Right atrium auricular region (tissue), 2 donors: ENCODE measurements at places on chromosomes 1 and 21. TPM values are rescaled to one million over a fixed set of nuclear protein-coding genes. Genes with fewer than 3 reads are reported as not detected.

DNA sequence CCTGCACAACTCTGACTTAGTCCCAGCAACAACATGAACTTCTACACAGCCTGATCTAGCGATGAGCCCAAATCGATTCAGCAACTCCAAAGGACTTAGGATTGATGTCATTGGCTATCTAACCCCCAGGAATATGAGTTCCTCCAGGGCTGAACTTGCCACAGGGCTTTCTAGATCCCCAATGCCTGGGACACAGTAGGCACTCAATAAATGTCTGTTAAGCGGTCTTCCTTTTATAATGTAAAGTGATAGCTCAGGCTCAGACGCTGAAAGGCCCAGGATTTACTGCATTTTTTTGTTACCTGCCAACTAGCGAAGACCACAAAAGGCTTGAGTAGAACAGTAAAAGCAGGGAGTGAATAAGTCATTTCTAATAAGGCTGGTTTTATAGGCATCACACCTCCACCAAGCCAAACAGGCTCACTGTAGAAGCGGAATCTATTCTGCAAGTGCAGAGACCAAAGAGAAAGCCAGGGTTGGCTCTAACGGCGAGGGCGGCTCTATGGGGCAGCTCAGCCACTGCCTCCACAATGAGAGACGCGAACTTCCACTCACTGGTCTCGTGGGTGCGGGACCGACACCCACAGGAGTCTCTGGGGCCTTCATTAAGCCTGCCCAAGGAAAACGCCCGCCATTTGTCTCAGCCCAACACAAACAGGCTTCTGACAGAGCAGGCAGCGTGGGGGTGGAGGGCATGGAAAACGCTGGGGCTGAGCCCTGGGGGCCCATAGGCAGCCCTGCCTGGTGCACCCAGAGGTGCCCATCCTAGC lies 52.0 kb downstream of the HLCS start:
- H3K27ac ChIP-seq, result no peak overlapping the region
- no peak overlapping the region for H3K4me3 ChIP-seq
- H3K36me3 ChIP-seq, result no peaks in the 10 kb centered on the region
- DNase-seq, result peak; percentile 30
- H3K27me3 ChIP-seq, result no peaks in the 10 kb centered on the region

GRCh38 chr1:203035111-203036000 lies 9.1 kb downstream of the PPFIA4 start:
- H3K27ac ChIP-seq, result peak overlapping the region; percentile 91
- no peaks in the 10 kb centered on the region for H3K27me3 ChIP-seq
- DNase-seq, result peak; percentile 43
- peaks cover 53% of the 10 kb centered on the region for H3K4me1 ChIP-seq
- H3K36me3 ChIP-seq, result no peaks in the 10 kb centered on the region

DNA sequence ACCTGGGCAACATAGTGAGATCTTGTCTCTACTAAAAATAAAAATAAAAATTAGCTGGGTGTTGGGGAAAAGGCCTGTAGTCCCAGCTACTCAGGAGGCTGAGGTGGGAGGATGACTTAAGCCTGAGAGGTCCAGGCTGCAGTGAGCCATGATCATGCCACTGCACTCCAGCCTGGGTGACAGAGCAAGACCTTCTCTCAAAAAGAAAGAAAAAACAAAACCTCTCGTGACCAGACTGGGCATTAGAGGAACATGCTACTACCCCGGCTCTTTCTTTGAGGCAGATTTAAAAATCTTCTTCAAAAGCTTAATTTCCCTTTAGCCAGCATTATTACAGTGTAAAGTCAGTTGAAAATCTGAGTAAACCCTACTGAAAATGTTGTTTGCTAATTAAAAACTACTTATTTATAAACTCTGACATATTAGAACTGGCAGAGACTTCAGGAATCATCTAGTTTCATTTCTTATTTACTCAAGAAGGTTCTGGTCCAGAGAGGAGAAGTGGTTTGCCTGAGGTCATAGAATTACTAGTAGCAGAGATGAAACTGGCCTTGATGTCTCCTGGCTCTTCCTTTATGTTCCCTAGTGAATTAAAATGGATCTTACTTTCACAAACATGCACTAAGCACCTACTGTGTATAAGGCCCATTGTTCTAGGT lies 11.6 kb upstream of the ELAVL4 start:
- H3K27me3 ChIP-seq, result no peaks in the 10 kb centered on the region
- no peak overlapping the region for H3K27ac ChIP-seq
- H3K4me1 ChIP-seq, result no peaks in the 10 kb centered on the region
- no peaks in the 10 kb centered on the region for H3K36me3 ChIP-seq
- DNase-seq, result no peak

GRCh38 chr21:38299671-38300070 lies 42.9 kb downstream of the KCNJ15 start:
- no peak overlapping the region for H3K27ac ChIP-seq
- peaks cover 12% of the 10 kb centered on the region for H3K4me1 ChIP-seq
- H3K4me3 ChIP-seq, result no peak overlapping the region
- H3K36me3 ChIP-seq, result no peaks in the 10 kb centered on the region

- no peak for DNase-seq
- no peaks in the 10 kb centered on the region for H3K27me3 ChIP-seq
- H3K27ac ChIP-seq, result peak overlapping the region; percentile 16
- H3K4me3 ChIP-seq, result no peak overlapping the region
- H3K36me3 ChIP-seq, result no peaks in the 10 kb centered on the region
These were observed 394.3 kb upstream of the ADGRL2 start for GRCh38 chr1:81406292-81406999.

DNA sequence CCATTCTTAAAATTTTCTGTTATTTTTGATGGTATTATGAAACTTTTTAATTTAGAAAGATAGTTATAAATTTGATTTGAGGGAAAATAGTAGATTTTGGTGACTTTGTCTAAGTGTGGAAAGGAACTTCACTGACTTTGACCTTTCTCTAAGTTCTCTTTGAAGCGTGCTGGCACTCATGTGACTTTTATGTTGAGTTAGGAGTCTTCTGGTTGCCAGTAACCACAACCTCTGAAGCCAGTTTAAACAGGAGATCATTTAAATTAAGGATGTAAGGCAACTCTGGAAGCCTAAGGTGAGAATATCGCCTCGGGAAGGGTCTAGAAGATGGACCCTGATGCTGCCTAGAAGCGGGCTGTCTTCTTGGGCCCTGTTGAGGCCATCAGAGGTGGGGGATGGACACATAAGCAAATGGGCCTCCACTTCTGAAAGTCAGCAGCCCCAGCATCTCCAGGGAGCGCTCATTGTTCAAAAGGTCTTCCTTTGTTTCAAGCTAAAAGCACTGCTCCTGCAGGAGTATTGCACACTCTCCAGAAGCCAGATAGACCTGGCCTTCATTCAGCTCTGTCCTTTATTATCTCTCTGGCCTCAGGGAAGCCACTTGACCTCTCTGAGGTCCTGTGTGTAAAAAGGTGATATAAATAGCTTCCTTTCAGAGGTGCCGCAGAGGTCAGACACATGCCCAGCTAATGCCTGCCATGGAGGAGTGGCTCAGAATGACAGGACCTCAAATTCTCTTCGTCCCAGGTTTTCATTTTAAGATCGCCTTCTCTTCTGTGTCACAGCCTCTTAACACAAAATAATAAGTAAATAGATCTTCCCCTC lies 5.1 kb upstream of the RCAN1 start:
- peak overlapping the region; percentile 64 for H3K27ac ChIP-seq
- H3K4me1 ChIP-seq, result peaks cover 8% of the 10 kb centered on the region
- no peaks in the 10 kb centered on the region for H3K36me3 ChIP-seq

DNA sequence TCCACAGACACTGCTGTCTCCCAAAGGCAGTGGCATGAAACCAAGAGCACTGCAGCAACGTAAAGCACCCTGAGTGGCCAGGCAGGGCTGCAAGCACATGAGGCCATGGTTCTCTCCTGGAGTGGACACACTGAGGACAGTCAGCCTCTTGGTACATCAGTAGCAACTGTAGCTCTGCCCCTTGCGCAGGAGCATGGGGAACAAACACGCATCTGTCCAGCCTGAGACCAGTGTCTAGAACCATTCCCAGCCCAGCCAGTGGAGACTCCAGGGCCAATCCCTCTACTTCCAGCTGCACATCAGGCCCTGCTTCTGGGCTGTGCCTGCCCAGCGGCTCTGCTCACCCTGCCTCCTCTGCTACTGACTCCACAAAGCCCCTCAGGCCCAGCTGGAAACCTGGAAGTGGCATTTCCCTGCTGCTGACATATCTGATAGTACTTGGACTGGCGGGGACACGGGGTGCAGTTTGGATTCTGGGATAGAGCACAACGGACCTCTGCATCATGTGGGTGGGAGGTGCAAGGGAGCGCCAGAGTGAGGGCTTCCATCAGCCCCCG lies 49.0 kb downstream of the TOR1AIP2 start:
- H3K36me3 ChIP-seq, result no peaks in the 10 kb centered on the region
- H3K4me1 ChIP-seq, result no peaks in the 10 kb centered on the region
- H3K27me3 ChIP-seq, result no peaks in the 10 kb centered on the region
- no peak for DNase-seq
- H3K27ac ChIP-seq, result no peak overlapping the region

DNA sequence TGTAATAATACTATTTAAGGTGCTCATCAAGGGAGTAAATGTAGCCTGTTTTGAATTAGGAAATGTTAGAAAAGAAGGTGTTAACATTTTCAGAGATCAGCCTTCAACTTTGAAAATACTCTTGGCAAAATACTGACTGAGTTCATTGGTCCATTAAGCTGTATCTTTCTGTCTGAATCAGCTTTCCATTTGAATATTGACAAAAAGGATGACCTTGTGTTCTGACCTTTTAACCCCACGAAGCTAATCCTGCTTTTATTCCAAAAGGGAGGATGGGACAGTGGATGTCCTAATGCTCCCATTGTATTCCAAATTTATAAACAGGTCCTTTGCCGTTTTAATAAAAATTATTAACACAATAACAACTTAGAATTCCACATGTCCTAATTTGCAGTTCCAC lies 259.7 kb upstream of the NRIP1 start:
- no peak for DNase-seq
- no peaks in the 10 kb centered on the region for H3K36me3 ChIP-seq
- H3K27ac ChIP-seq, result no peak overlapping the region

DNA sequence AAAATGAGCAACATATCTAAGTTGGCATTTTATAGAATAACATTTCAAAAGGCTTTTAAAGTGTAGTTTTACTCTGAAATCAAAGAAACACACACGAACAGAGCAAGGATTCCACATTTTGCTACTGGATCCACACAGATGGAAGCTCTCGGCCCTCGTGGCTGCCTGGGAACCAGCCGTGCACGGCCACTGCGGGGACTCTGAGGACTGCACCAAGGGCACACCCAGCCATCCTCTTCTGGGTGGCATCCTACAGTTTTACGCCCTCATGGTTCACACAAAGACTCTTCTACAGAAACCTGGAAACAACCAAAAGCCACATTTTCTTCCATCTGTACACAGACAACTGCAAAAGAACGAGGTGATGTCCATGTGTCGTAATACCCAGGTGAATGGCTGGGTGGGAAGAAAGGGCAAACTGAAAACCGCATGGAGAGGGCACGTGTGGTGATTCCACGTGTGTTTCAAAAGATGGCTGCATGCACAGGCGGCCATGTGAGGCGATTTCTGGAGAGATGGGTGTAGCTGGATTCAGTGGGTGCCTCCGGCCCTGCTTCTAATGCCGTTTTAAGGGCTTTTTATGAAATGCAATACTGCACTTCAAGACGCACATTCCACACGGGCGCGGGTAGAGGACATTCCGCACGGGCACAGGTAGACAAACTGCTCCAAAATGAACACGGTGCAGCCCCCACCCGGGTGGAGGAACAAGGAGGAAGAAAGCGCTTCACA lies 8.1 kb downstream of the POFUT2 start:
- no peaks in the 10 kb centered on the region for H3K4me1 ChIP-seq
- H3K36me3 ChIP-seq, result peaks cover 91% of the 10 kb centered on the region
- no peak overlapping the region for H3K27ac ChIP-seq
- no peak overlapping the region for H3K4me3 ChIP-seq
- no peaks in the 10 kb centered on the region for H3K27me3 ChIP-seq

- DNase-seq, result peak; percentile 79
- no peaks in the 10 kb centered on the region for H3K36me3 ChIP-seq
These were observed 14.1 kb downstream of the AZIN2 start for GRCh38 chr1:33094971-33095604.

DNA sequence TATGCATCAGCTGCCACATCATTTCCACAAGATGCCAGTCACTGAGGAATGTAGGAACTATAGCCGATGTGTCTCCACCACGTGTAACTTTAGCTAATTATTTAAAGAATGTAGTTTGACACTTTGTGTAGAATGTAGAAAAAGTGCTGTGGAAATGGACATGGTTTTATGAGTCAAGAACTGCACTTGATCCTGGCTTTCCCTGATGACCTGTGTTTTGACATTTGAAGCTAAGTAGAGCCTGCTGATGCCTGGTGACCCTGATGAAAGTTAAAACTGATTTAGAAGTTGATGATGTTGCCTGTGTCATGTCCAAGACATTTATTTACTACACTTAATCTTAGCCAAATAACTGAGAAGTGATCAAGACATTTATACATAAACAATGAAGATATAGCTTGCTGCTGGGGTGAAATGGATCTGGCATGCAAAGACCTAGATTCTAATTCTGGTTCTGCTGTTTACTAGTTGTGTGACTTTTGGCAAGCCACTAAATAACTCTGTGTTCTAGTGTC lies 4.4 kb upstream of the OSBPL9 start:
- peak overlapping the region; percentile 67 for H3K27ac ChIP-seq
- peaks cover 26% of the 10 kb centered on the region for H3K4me1 ChIP-seq
- H3K36me3 ChIP-seq, result no peaks in the 10 kb centered on the region

GRCh38 chr1:62595647-62596046 lies 1.7 kb upstream of the ANGPTL3 start:
- H3K27ac ChIP-seq, result no peak overlapping the region
- H3K4me1 ChIP-seq, result no peaks in the 10 kb centered on the region
- DNase-seq, result no peak
- no peak overlapping the region for H3K4me3 ChIP-seq

DNA sequence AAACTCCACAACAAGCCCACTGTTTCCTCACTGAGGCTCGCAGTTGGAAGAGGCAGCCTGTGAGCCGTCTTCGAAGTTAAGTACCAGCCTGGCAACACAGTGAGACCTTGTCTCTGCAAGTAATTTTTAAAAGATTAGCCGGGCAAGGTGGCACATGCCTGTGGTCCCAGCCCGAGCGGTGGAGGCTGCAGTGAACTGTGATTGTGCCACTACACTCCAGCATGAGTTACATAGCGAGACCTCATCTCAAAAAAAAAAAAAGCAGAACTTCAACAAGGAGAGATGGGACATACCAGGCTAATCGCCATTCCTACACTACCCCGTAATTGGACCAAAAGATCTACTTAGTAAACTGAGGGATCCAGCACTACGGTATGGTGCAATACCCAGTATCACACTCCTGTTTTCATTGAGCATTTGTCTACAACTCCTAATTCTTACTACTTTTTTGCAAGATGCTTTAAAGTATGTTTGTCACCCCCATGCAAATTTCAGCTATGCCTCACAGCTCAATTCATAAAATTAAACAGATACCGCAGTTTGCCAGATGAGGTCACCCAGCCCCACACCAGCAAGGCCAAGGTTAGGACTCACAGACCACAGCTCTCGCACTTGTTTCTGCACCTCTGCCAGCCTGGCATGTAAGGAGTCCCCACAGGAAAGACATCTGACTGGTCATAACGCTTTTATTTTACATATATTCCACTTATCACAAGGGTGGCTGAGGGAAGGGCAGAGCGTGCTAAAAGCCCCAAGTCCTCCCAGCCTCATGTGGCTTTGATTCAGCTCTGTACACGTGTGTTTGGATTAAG lies 21.0 kb downstream of the SDE2 start:
- peak; percentile 43 for DNase-seq
- H3K27ac ChIP-seq, result no peak overlapping the region
- no peaks in the 10 kb centered on the region for H3K27me3 ChIP-seq
- peaks cover 43% of the 10 kb centered on the region for H3K36me3 ChIP-seq
- no peak overlapping the region for H3K4me3 ChIP-seq

The PLA2G2F gene
- not detected for total RNA-seq

The TSPEAR gene
- not detected for total RNA-seq

The NOS1AP gene
- total RNA-seq, result 2.2 TPM

The F11R gene
- 11.2 TPM for total RNA-seq

The B4GALT2 gene
- 33.0 TPM for total RNA-seq

The TLR5 gene
- 3.6 TPM for total RNA-seq

The RSPH1 gene
- total RNA-seq, result not detected

The CRYBG2 gene
- not detected for total RNA-seq

The AIRE gene
- not detected for total RNA-seq

The ATP1A4 gene
- total RNA-seq, result not detected

The INAVA gene
- total RNA-seq, result not detected
